ENCODE measurements at places on chromosomes 12 and 14. TPM values are rescaled to one million over a fixed set of nuclear protein-coding genes. Genes with fewer than 3 reads are reported as not detected.
A peak's percentile ranks its signal among the peaks of the same experiment; 100 is the strongest.

SLC7A7 gene
- 12.9 TPM for total RNA-seq

FSCB gene
- not detected for total RNA-seq

CLEC7A gene
- total RNA-seq = 1.7 TPM

CLEC1A gene
- 1.7 TPM for total RNA-seq

PTPRO gene
- total RNA-seq = 1.5 TPM

RD3L gene
- total RNA-seq = not detected

DNAJC22 gene
- total RNA-seq = 0.26 TPM

ING4 gene
- 46.6 TPM for total RNA-seq

FZD10 gene
- 0.97 TPM for total RNA-seq

HEBP1 gene
- 65.5 TPM for total RNA-seq

HOXC4 gene
- 3.6 TPM for total RNA-seq

DNA sequence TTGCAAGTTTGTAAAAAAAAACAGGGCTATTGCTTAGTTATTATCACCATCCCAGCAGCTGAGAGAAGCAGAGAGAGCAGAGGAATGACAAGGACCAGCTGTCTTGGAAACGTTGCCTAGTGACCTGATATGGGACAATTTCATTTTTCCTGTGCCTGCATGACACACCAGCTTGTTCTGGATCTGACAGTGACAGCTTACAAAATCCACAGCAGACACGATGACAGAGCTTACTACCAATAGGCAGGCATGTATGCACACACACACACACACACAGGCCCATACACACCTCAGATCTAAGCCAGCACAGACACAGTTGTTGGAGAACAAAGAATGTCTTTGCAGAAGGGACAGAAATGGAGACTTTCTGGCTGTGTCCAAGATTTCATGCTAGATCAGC is 25.4 kb downstream of the HSPB8 start:
- DNase-seq = no peak

- DNase-seq = no peak
These were observed 27.5 kb downstream of the TCHP start for GRCh38 chr12:109927622-109928021.

DNA sequence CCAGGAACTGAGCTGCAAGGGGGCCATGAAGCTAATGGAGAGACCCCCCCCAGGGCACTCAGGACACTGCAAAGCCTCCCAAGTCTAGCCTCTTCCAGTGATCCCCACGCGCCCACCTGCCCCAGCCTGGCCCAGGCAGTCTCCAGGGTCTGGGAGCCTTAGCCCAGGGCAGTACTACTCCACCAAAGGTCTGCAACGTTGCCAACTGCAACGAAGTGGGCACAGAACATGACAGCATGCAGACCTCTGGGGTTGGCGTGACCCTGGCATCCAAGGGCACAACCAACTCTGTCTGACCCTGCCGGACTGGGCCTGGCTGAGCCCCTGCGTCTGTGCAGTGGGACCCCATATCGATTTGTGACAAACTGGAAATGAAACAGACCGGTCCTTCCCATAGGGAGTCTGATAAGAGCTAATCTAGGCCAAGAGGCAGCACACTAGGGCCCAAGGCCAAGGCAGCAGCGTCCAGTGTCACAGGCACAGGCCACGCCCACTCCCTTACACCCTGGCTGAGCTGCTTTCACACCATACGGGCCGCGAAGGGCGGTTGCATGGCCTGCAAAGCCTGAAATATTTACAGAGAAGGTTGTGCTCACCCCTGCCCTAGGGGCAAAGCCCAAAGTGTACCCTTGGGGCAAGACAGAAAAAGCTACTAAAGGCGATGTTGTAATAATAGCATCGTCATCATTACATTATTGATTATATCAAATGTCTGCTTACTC is 76.7 kb downstream of the NCOR2 start:
- DNase-seq = no peak

DNA sequence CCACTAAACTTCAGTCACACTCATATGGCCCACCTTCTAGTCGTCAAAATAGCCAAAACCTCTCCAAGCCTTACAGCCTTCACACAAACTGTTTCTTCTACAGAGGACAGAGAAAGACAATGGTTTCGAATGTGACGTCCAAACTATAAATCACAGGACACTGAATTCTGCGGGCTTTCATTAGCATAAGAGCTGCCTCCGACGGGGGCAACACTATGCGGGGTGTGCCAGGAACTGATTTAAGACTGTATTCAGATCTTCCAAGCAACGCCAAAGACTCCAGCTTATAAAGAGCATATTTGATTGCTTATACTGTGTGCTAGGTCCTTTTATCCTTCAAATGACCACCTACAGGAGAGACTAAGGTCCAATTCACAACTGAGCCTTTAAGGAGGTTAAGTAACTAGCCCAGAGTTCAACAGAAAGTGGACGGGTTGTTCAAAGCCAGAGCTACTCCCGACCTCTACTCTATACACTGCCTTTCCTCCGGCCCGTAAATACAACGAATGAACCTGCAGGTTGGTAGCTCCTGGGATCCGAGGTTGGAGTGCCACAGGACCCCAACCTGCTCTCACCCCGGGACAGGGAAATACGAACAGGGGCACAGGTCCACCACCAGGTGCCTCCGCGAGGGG is 575 bp downstream of the L2HGDH start:
- no peak for DNase-seq

GRCh38 chr14:98725676-98726075 is 546.3 kb downstream of the BCL11B start:
- no peak for DNase-seq

DNA sequence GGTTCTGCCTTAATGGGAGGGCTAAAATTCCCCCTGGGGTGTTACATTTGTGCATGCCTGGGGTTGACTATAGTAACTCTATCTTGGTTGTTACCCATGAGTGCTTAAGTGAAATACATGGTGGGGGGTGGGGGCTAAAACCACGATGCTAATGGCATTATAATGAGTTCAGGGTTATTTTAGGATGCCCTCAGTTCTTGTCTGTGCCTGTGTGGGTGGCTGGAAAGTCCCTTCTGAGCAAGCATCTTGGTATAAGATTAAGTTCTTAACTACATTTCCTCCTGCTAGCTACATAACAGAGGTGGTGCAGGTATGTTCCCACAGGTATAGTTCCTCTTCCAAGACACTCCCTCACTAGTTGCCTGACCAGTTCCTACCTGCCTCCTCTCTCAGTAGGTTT is 822.3 kb downstream of the LRFN5 start:
- DNase-seq = no peak

DNA sequence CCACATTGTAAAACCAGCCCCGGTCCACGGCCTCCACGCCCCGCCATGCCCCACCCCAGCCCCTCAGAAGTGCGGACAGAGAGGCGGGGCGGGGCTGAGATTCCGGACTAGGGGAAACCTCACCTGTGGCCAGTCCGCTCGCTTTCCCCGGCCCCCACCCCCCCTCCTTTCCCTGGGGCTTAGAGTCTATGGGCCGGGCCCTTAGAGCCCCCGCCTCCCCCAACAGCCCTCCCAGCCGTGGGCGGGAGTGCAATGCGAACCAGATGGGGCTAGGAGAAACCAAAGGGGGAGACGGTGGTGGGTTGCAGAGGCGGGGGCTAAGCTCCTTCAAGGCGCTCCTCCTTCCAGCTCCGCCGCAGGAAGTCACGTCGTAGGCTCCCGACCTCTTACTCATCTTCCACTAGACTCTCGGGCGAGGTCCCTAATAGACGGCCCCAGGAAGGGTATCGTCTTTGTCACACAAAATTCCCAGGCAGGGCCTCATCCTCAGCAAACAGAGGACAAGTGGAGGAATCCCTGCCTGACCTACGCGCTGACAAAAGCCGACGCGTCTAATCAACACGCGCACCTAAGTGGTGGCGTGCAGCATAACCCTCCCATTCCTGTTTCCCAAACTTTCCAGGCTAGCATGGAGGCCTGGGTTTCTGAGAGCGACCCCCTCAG is 1.1 kb upstream of the NAB2 start:
- peak; percentile 96 for DNase-seq

DNA sequence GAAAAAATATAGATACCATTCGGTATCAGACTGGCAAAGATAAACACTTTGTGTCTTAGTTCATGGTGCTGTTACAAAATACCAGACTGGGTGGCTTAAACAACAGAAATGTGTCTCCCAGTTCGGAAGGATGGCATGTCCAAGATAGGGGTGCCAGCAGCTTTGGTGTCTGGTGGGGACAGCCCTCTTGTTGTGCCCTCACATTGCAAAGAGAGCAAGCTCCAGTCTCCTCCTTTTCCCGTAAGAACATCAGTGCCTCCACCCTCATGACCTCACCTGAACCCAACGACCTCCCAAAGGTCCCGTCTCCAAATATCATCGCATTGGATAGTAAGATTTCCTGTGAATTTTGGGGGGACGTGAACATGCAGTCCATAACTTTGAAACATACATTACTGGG is 12.4 kb downstream of the ZBTB42 start:
- DNase-seq = no peak

DNA sequence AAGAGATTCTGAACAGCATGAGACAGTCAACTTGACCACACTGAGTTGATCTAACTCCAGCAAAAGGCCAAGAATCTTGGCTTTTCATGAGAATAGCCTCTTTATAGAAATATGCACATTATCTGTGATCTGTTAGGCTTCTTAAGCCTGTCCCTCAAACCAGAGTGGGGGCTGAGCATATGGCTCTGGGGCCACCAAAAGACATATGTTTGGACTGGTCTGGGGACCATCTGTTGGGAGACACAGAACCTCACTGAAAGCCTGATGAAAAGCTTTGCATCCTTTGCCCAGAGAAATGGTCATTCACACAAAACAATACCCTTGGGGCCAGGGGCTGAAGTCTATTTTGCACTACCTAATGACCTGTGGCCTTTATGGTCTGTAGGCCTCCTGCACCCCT is 165.3 kb upstream of the PRMT8 start:
- DNase-seq = no peak

GRCh38 chr12:56529656-56530055 is 8.0 kb downstream of the RBMS2 start:
- no peak for DNase-seq

DNA sequence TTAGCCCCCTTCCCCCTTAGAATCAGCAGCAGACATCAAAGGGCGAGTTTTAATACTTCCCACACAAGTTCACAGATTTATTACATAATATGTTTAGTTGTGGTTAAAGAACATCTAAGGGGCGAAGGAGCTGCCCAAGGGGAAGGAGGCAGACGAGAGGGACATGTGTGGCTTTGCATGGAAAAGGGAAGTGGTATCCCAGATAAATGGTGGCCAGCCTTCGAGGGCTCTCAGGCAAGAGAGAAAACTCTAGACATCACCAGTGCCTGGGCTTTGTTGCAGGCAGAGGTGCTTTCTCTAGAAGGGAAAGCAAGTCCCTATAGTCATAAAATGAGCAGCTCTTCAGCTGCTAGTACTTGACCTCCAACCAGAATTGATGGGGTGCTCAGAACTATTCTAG is 121.2 kb downstream of the CACNA1C start:
- DNase-seq = no peak

DNA sequence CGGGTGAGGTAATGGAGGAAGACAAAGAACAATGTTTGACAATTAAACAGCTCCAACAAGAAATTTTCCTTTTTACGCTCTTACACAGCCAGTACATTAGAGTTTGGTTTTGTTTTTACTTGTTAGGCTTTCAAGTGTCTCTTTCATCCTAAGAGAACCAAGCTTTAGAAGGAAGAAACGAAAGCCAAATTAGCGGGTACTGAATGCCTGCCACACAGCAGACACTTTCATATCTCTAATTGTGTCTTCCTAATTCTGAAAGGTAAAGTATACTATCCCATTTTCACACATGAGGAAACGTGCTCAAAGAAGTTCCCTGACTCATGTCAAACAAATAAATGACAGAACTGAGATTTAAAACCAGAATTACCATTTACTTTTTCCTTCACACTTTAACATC is 65.0 kb downstream of the CDK17 start:
- no peak for DNase-seq

GRCh38 chr12:19847294-19848059 is 408.2 kb downstream of the AEBP2 start:
- DNase-seq = no peak

DNA sequence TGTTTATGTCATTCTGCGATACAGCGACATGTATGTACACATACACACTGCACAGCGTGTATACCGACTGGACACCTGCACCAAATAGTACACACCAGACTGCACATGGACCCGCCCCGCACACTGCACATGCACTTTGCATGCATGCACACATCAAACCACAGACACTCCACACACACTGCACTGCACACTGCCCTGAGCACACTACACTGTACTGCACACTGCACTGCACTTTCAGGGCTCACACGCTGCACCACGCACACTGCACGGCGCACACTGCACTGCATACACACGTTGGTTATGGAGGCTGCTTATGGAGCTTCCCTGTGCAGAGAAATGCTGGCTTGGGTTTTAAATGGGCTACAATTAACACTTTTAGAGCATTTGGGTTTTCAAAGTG is 1.6 kb downstream of the PAPLN start:
- no peak for DNase-seq

DNA sequence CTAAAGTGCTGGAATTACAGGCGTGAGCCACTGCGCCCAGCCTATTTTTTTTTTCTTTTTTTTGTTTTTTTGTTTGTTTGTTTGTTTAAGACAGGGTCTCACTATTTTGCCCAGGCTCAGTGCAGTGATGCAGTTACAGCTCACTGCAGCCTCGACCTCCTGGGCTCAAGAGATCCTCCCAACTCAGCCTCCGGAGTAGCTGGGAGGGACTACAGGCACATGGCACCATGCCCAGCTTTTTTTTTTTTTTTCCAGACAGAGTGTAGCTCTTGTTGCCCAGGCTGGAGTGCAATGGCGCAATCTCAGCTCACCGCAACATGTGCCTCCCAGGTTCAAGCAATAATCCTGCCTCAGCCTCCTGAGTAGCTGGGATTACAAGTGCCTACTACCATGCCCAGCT is 5.8 kb upstream of the ITFG2 start:
- no peak for DNase-seq

DNA sequence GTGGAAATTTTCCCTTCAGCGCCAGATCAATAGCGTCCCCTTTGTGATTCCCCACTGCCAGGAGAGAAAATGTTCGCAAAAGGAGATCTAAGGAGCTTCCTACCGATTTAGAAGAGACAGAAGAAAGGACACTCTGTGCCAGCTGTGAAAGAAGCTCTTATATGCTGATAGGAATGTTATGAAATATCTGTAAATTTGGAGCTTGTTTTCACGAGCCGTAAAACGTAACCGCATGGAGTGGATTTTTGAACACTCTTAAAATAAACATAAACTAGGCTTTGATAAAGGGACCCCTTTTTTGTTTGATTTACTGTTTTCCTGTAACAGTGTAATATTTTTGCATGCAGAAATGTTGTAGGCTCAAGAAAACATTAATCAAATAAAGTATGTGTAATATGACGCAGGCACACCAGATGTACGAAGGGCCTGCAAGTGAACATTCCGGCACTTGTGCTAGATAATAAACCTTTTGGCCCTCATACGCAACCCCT is 346.8 kb downstream of the ETNK1 start:
- no peak for DNase-seq

DNA sequence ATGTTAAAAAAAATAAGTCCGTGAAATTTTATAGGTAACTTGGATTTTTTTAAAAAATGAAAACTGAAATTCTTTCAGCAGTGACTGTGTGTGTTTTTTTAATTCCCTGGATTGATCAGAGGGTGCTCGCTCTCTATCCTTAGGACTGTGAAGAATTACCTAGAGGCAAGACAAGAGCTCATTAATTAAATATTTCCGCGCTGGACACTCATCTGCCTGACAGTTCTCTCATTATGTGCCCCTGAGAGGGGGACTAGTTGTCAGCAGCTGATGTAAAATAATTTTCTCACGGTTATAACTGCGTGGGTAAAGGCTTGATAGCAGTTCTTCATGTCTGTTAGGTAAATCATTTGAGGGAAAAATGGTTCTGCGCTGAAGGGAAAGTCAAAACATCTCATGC is 101.3 kb downstream of the PTCSC3 start:
- DNase-seq = no peak

- peak; percentile 21 for DNase-seq
These were observed 2.2 kb downstream of the ANGEL1 start for GRCh38 chr14:76810525-76810924.

- DNase-seq = peak; percentile 75
These were observed 39.8 kb downstream of the GRIN2B start for GRCh38 chr12:13941258-13942249.

Data from esophagus muscularis mucosa (tissue), 4 donors.